ENCODE measurements at places on chromosomes 16 and 17. TPM values are rescaled to one million over a fixed set of nuclear protein-coding genes. Genes with fewer than 3 reads are reported as not detected.

DNA sequence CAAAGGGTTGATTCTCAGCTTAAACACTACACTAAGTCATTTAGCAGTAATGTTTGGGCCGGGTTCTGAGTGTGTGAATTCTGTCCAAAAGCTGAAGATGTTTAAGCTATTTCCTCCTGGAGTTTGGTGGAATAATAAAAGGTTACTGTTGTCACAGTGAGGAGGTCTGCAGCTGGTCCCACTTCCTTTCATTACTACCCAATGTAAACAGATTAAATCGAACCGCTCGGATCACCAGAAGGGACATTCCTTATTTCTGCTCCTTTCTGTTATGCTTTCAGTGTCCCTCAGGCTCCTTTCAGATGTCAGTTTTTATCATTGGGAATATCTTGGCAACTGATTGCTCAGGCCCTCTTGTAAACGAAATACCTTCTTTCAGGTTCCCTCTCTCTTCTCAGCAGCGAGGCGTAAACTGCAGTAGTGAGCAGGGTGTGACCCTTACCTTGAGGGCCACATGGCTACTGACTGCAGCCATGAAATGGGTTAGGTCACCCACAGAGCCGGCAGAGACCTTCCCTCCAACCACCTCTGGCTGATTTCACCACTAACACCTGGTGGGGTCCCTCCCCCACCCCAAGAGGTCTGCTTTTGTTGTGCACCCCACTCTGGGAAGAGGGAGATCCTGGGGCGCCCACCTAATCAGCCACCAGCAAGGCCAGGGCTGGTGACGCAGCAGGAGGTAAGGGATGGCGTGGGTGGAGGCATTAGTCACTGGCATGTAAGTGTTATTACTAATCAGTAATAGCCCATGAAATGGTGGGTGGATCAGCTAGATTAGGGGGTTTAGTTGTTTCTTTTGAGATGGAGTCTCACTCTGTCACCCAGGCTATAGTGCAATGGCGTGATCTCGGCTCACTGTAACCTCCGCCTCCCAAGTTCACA lies 117.6 kb downstream of the VPS53 start:
- no peak for DNase-seq
- H3K4me3 ChIP-seq = no peak overlapping the region
- no peak overlapping the region for H3K27ac ChIP-seq

Gene TPSG1
- total RNA-seq = not detected

DNA sequence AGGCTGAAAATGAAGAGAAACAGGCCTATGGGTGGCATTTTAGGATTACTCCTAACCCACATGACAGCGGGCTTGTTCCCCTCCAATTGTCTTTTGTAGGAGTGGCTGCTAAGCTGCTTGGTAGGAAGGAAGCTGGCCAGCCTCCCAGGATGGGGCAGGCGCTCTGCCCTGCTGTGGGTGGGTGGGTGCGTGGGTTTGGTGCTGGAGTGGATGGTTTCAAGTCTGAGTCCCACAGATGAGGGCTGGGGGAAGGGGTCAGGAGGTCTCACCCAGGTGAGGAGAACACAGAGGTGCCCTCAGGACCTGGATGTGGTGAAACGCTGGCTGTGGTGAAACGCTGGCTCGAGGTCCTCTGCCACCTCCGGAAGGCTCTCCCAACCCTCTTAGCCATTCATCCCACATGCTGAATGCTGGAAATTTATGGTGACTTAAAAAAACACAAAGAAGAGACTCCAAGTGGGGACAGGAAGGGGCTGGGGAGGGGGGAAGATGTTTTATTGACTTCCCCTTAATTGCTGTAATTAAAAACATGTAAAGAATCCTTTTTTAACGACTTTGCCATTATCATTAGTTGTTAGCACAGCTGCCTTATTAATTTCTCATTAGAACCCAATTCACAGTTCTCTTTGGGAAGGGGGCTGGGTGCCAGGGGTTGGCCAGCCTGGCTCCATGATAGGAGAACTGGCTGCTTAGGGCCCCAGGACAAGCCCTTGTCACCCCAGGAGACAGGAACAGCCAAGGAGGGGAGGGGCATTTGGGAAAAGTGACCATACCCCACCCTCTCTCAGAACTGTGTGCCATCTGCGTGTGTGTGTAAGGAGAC lies 153.5 kb upstream of the CDC42EP4 start:
- no peaks in the 10 kb centered on the region for H3K36me3 ChIP-seq
- H3K4me3 ChIP-seq = no peak overlapping the region
- no peaks in the 10 kb centered on the region for H3K27me3 ChIP-seq
- no peak overlapping the region for H3K27ac ChIP-seq
- H3K4me1 ChIP-seq = no peaks in the 10 kb centered on the region

Gene CCL1
- total RNA-seq = 111 TPM

- no peak for DNase-seq
- no peak overlapping the region for H3K27ac ChIP-seq
- H3K36me3 ChIP-seq = peaks cover 26% of the 10 kb centered on the region
- H3K27me3 ChIP-seq = no peaks in the 10 kb centered on the region
- peaks cover 20% of the 10 kb centered on the region for H3K4me1 ChIP-seq
Measured at GRCh38 chr16:89395150-89396142, 94.9 kb downstream of the ANKRD11 start.

- H3K4me1 ChIP-seq = peaks cover 3% of the 10 kb centered on the region
- H3K27me3 ChIP-seq = no peaks in the 10 kb centered on the region
- no peak overlapping the region for H3K27ac ChIP-seq
- peaks cover 23% of the 10 kb centered on the region for H3K36me3 ChIP-seq
- H3K4me3 ChIP-seq = no peak overlapping the region
Measured at GRCh38 chr17:82055965-82056728, 4.4 kb downstream of the GPS1 start.

Gene TMC7
- total RNA-seq = not detected

Gene ZNF469
- total RNA-seq = 0.57 TPM

Gene VAT1L
- total RNA-seq = not detected

Gene UBTF
- 193 TPM for total RNA-seq

- H3K4me1 ChIP-seq = no peaks in the 10 kb centered on the region
- H3K4me3 ChIP-seq = no peak overlapping the region
- peaks cover 48% of the 10 kb centered on the region for H3K36me3 ChIP-seq
- no peak for DNase-seq
Measured at GRCh38 chr16:25165284-25165683, 51.5 kb upstream of the AQP8 start.

GRCh38 chr17:42180922-42181850 lies at the start of gene KCNH4:
TSS of gene KCNH4 (minus strand) at chr17:42181142. CDS start at chr17:42180945, 197 bp downstream.
- H3K4me1 ChIP-seq = peaks cover 44% of the 10 kb centered on the region
- H3K36me3 ChIP-seq = peaks cover 3% of the 10 kb centered on the region

- H3K27me3 ChIP-seq = peaks cover 3% of the 10 kb centered on the region
- no peaks in the 10 kb centered on the region for H3K4me1 ChIP-seq
Measured at GRCh38 chr16:65534121-65534528, 412.3 kb upstream of the CDH11 start.

Gene USP43
- total RNA-seq = not detected

DNA sequence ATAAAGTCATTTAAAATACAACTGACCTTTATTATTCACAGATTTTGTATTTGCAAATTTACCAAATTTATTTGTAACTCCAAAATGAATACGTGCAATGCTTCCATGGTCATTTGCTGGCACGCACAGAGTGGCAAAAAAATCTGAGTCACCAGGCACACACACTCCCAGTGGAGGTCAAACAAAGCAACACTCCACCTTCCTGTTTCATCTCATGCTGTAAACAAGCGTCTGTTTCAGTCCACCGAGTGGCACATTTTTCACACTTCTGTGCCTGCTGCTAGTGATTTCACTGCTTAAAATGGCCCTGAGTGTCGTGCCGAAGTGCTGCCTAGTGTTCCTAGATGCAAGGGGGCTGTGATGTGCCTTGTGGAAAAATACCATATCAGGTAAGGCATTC lies 17.8 kb upstream of the ITGAE start:
- no peak for DNase-seq
- H3K4me3 ChIP-seq = no peak overlapping the region
- peaks cover 3% of the 10 kb centered on the region for H3K4me1 ChIP-seq
- H3K36me3 ChIP-seq = peaks cover 60% of the 10 kb centered on the region
- H3K27ac ChIP-seq = no peak overlapping the region
- H3K27me3 ChIP-seq = no peaks in the 10 kb centered on the region

- no peak for DNase-seq
- peaks cover 21% of the 10 kb centered on the region for H3K36me3 ChIP-seq
- no peaks in the 10 kb centered on the region for H3K4me1 ChIP-seq
- H3K27ac ChIP-seq = no peak overlapping the region
- H3K4me3 ChIP-seq = no peak overlapping the region
- no peaks in the 10 kb centered on the region for H3K27me3 ChIP-seq
Measured at GRCh38 chr17:79081571-79082276, 7.1 kb downstream of the ENGASE start.

Gene WBP2
- 68.9 TPM for total RNA-seq

- H3K27me3 ChIP-seq = peaks cover 3% of the 10 kb centered on the region
- no peak overlapping the region for H3K4me3 ChIP-seq
- peaks cover 35% of the 10 kb centered on the region for H3K4me1 ChIP-seq
- H3K36me3 ChIP-seq = no peaks in the 10 kb centered on the region
Measured at GRCh38 chr17:17408236-17408794, 68.5 kb upstream of the MED9 start.

GRCh38 chr17:47251421-47251940 lies 2.1 kb upstream of the ITGB3 start:
- H3K27ac ChIP-seq = no peak overlapping the region
- H3K4me3 ChIP-seq = no peak overlapping the region
- peaks cover 61% of the 10 kb centered on the region for H3K27me3 ChIP-seq
- no peaks in the 10 kb centered on the region for H3K36me3 ChIP-seq

Gene CCDC40
- total RNA-seq = 0.37 TPM

Gene SLC52A1
- total RNA-seq = 0.14 TPM

Gene GPT2
- 16.0 TPM for total RNA-seq

DNA sequence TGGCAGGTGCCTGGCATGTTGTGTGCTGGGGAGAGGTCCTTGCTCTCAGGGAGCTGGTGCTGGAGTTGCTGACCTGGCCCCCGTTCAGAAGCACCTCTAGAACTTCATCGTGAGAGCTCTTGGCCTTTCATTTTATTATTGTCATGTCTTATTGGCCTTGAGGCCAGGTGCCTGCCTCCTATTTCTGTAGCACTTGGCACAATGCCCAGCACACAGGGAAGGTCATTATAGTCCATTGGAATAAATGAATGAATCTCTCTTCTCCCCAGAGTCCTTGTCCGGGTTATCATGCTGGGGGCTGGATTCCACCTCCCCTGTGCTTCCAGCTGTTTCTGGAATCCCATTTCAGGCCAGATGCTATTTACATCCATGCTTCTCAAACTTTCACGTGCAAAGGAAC lies 169.2 kb downstream of the HAPSTR1 start:
- peaks cover 5% of the 10 kb centered on the region for H3K27me3 ChIP-seq
- no peak overlapping the region for H3K27ac ChIP-seq
- no peaks in the 10 kb centered on the region for H3K36me3 ChIP-seq
- no peak overlapping the region for H3K4me3 ChIP-seq
- no peak for DNase-seq
- H3K4me1 ChIP-seq = no peaks in the 10 kb centered on the region

Gene CD300LG
- not detected for total RNA-seq

Gene KRTAP2-3
- not detected for total RNA-seq

Gene WNT9B
- total RNA-seq = not detected

GRCh38 chr17:1727876-1728630 lies 3.5 kb downstream of the WDR81 start:
- peaks cover 15% of the 10 kb centered on the region for H3K4me1 ChIP-seq
- H3K27me3 ChIP-seq = no peaks in the 10 kb centered on the region
- no peak overlapping the region for H3K27ac ChIP-seq
- H3K36me3 ChIP-seq = peaks cover 16% of the 10 kb centered on the region
- DNase-seq = no peak
- H3K4me3 ChIP-seq = no peak overlapping the region

DNA sequence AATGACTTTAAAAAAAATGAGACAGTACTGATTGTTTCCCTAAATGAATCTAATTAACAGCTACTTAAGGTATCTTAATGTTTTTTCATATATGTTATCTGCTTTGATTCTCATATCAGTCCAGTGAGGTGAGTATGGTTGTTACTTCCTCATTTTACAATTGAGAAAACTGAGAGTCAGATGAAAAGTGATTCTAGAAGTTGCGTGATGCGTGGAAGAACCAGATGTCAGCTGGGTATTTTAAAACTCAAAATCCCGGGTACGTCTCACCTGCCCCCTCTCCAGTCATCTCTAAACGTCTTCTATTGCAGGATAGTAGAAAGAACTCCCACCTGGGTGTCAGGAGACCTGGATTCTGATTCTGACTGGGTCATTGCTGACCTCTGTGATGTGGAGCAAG lies 89.2 kb downstream of the MAP2K6 start:
- H3K27me3 ChIP-seq = no peaks in the 10 kb centered on the region
- H3K36me3 ChIP-seq = no peaks in the 10 kb centered on the region
- DNase-seq = no peak
- no peak overlapping the region for H3K27ac ChIP-seq

- H3K4me1 ChIP-seq = no peaks in the 10 kb centered on the region
- no peaks in the 10 kb centered on the region for H3K27me3 ChIP-seq
- no peak for DNase-seq
- peaks cover 34% of the 10 kb centered on the region for H3K36me3 ChIP-seq
Measured at GRCh38 chr16:3485097-3485745, 10.1 kb downstream of the C16orf90 start.

Gene RAB37
- total RNA-seq = 7.5 TPM

GRCh38 chr17:60087882-60088669 lies 9.4 kb upstream of the HEATR6 start:
- H3K27me3 ChIP-seq = peaks cover 21% of the 10 kb centered on the region
- no peaks in the 10 kb centered on the region for H3K4me1 ChIP-seq
- no peaks in the 10 kb centered on the region for H3K36me3 ChIP-seq
- DNase-seq = no peak
- H3K27ac ChIP-seq = no peak overlapping the region

GRCh38 chr17:61247439-61247838 lies 152.2 kb upstream of the TBX2 start:
- no peak for DNase-seq
- H3K4me1 ChIP-seq = peaks cover 13% of the 10 kb centered on the region
- H3K4me3 ChIP-seq = no peak overlapping the region
- H3K27me3 ChIP-seq = no peaks in the 10 kb centered on the region

DNA sequence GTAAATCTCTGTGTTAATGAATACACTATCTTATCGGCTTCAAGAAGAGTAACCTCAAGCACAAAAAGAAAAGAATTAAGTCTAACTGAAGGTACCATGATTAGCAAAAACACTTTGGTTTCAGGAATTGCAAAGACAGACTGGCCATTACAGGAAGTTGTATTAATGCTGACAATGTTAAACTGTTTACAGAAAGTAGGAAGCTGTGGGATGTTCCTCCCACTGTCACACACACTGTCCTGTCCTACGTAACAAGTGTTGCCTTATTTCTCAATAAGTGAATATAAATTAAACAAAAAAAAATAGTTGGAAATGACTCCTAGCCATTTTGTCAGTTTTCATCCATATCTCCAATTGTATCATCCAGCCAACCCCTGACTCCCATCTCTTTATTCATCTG lies 8.6 kb downstream of the GNA13 start:
- peak overlapping the region; percentile 21 for H3K4me3 ChIP-seq
- H3K27me3 ChIP-seq = no peaks in the 10 kb centered on the region
- H3K36me3 ChIP-seq = peaks cover 71% of the 10 kb centered on the region
- H3K27ac ChIP-seq = peak overlapping the region; percentile 69
- DNase-seq = no peak
- peaks cover 54% of the 10 kb centered on the region for H3K4me1 ChIP-seq
